ENCODE measurements at places on chromosomes 4 and X. TPM values are rescaled to one million over a fixed set of nuclear protein-coding genes. Genes with fewer than 3 reads are reported as not detected.

DNA sequence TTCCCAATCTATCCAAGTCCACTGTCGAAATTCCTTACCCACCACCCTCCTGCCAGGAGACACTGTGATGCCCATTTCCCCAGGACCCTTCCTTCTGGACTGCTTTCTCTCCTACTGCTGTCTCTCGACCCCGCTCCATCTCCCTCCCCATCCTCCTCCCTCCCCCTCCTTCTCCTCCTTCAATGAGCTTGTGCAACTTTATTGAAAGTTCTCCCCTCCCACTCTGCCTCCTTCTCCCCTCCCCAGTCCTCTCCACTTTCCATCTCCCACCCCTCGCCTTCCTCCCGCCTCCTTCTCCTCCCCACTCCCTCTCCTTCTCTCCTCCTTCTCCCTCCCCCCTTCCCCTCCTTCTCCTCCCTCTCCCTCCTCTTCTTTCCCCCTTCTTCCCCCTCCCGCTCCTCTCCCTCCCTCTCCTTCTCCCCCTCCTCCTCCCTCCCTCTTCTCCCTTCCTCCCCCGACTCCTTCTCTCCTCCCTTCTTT is 116.6 kb upstream of the FAT1 start:
- DNase-seq = no peak

GRCh38 chrX:135006187-135006586 is 15.4 kb downstream of the SMIM10 start:
- no peak for DNase-seq

- no peak for DNase-seq
These were observed 156.2 kb upstream of the PPP1R2C start for GRCh38 chrX:42934020-42934726.

- DNase-seq = no peak
These were observed 3.4 kb downstream of the HCFC1 start for GRCh38 chrX:153968255-153968654.

Gene GASK1B
- total RNA-seq = 37.6 TPM

Gene TBC1D8B
- 19.8 TPM for total RNA-seq

All from chondrocyte (in vitro differentiated cells).